ENCODE measurements at places on chromosomes 6 and 20.
A peak's percentile ranks its signal among the peaks of the same experiment; 100 is the strongest.

- DNase-seq = no peak
These were observed 33.2 kb upstream of the PAQR8 start for GRCh38 chr6:52328729-52329128.

GRCh38 chr20:48647858-48648257 is 179.9 kb downstream of the PREX1 start:
- DNase-seq = no peak

GRCh38 chr6:56040223-56040622 is 164.8 kb upstream of the BMP5 start:
- peak; percentile 71 for DNase-seq

DNA sequence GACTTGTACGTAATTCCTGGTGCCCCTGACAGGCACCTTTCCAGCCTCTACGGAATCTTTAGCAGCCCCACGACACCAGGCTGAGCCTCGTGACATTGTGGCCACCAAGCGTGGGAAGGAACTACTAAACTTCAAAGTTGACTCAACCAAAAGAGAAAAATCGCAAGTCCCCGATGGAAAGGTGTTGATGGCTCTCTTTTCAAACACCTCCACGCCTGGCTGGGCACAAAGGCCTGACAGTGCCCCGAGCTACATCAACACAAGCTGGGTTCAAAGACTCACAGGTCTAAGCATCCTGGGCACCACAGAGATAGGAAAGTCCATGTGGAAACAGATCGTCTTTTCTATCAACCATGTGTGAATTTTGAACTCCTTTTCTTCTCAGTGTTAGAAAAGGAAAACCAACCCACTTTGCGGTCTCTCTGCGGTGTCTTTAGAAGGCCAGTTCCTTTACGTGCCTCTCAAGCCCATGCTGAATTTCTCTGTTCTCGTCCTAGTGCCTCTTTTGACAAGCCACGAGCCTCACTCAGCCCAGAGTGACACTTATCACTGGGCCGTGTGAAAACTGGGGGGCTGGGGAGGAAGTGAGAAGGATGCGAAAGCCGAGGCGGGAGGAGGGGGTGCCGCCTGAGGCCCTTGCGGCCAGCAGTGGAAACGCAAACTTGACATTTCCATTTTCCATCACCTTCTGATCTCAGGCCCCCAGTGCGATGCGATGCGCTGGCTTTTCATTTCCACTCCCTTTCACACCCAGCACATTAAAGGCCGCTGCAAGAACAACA is 59.4 kb downstream of the GFOD1 start:
- DNase-seq = no peak

DNA sequence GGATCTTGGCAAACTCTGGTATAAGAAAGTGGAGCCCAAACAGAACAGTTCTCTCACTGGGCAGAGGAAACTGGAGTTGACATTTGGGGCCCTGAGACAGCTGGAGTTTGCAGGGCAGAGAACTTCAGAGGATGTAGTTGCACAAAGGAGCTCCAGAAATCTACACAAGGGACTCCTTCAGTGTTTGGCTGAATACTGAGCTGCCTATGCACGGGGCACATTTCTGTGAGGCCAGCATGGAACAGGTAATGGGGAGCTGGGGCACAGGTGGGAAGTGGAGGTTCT is 169.3 kb downstream of the ANKRD60 start:
- no peak for DNase-seq

- DNase-seq = no peak
These were observed 747.7 kb downstream of the PHF3 start for GRCh38 chr6:64383277-64383676.

DNA sequence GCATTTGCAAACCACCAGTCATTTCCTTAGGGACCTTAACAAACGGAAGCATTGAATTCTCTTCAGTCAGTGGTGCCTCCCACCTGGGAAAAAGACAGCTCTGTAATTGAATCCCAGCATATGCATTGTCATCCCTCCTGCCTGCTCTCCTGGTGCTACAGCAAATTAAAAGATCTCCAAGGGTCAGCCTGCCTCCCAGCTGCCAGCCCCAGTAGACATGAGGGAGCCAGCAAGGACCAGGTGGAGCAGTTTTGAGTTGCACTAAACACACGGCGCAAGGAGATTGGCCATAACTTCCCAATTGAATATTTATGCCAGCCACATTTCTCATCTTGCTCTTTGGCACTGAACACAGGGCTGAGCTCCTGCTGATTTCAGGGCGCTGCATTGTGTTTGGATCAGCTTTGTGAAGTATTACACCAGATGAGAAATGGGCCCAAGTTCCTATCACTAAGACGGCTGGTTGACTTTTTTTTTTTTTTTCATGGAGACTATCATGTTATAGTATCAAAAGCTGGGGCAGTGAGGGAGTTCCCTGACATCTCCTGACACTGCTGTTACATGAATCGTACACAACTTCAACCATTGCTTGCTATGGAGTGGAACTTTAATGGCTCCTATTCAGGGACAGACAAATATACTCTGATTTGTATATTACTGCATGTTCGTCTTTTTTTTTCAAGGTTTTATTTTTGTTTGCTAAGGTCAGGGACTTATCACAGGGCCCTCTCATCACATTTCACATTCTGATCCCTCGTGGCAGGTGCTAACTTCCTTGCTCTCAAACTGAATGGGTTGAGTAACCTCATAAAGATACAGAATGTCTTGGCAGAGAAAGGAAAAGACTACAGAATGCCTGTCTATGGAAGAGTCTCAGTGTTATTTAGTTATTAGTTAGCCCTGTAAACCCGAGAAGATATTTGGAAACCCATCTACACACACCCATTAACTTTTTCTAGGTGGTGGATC is 191.1 kb downstream of the EYA4 start:
- DNase-seq = peak; percentile 9

GRCh38 chr6:39338397-39338796 is 15.9 kb upstream of the KCNK16 start:
- no peak for DNase-seq

DNA sequence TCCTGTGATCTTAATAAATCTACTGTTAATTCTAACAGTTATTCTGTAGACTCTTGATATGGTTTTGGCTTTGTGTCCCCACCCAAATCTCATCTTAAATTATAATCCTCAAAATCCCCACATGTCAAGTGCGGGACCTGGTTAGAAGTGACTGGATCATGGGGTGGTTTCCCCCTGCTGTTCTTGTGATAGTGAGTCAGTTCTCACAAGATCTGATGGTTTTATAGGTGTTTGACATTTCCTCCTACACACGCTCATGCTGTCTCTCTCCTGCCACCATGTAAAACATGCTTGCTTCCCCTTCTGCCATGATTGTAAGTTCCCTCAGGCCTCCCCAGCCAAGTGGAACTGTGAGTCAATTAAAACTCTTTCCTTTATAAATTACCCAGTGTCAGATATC is 10.5 kb upstream of the EPB41L2 start:
- DNase-seq = no peak

DNA sequence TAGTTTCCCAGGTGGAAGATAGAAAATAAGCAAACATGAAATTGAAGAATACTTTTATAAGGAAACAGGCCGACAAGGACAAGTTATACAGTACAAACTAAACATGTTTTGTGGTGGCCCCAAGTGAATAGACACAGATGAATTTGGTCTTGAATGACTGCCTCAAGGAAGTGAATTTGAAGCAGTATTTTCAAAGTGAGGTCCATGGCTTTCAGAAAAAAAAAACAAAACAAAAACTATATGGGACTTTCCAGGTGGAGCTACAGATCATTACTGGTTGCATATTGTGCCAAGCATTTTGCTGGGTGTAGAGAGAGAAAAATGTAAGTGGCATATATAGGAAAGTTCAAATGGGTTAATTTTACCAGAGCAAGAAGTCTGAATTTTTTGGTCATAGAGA is 68.8 kb downstream of the CYB5R4 start:
- no peak for DNase-seq

DNA sequence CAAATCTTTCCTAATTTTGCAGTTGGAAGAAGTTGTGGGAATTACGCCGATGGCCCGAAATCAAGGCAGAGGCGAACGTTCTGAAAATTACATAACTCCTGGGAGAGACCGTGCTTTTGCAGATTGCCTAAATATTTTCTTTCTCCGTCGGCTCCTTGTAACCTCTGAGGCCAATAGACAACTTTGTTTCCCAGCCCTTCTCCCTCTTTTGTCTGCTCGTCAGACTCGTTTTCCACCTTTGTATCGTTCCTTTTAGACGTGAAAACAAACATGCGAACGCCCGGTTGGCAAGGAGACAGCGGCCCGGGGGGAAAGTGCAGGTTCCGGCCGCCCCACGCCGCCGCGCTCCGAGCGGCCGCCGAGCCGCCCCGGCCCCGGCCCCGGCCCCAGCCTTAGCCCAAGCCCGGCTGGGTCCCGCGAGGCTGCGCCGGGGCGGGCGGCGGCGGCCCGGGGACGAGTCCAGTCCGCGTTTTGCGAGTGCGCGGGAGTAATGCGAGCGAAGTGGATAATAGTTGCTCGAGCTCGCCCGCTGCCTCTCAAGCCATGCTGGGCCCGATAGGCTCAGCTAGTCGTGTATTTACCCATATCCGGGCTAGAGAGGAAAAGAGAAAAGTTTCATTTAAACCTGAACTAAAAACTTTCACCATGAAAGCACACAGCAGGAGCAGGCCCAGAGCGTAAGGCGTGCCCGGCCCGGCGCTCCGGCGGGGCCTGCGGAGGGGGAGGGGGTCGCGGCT is at the start of gene ARID1B:
ARID1B (plus strand) TSS at position 539 of the 737 bp plus-strand sequence. CDS start 303 bp downstream, outside the sequence.
- peak; percentile 84 for DNase-seq

DNA sequence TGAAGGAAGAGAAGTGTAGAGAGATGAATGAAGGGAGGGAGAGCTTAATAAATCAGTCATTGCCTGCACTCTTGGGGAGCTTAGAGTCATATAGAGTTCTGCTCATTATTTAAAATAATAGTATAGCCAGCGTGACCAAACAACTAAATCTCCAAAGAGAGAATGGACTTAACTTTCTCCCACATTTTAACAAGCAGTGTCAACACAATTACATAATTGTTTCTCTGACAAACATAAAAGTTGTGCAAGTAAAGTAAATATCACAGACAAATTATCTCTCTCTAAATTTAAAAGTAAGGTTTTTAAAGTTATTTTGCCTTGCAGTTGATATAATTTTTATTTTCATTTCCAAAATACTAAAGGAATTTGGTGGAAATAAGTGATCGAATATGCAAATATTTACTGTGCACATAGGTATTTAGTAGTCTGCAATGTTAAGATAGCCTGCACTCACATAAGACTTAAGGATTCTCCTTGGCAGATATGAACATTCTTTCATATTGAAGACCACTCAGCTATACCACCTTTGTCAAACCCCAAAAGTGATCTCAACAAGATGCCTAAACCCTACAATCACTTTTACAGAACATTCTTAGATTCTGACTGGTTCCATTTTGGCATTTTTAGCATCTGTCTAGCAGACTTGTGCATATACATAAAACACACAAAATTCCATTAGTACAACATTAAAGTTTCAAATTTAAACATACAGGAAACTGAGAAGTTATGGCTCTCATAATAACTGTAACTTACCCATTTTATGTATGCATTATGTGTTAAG is 67.7 kb downstream of the KIF6 start:
- no peak for DNase-seq

DNA sequence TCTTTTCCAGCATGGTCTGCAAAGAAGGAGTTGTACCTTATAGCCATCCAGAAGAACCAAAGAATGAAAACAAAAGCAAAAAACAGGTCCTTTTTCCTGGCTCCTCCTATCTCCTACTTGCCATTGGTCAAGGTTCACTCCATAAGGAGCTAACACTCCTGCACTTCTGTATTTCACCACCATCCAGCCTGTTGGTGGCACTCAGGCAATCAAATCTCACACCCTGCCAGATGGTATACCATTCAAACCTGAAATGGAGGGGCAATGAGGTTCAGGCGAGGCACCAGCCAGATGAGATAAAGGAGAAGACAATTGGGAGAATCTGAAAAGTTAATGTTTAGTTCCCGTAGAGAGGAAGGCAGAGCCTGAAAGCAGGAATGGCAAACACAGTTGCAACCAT is 203.8 kb downstream of the ALDH8A1 start:
- no peak for DNase-seq

DNA sequence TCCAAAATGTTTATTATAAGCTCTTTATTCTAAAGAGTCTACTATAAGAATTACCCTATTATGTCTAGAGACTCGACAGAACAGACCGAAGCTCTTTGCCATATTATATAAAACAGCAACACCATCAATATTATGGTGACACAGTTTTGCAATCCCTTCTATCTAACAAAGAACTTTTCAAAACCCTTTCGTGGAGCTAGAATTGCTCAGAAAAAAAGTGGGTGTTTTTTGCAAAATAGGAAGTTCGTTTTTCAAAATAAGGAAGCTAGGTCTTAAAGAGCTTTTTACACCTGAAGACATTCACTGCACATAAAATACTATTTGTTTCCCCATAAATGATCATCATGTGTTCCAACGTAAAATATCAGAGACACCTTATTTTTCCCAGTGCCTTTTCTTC is 240.0 kb downstream of the FOXC1 start:
- no peak for DNase-seq

All from fibroblast of pulmonary artery (primary cell).